ENCODE measurements at places on chromosomes 12 and 14.
A peak's percentile ranks its signal among the peaks of the same experiment; 100 is the strongest.

GRCh38 chr12:18953505-18953904 lies 176.0 kb upstream of the PLEKHA5 start:
- DNase-seq, result no peak

DNA sequence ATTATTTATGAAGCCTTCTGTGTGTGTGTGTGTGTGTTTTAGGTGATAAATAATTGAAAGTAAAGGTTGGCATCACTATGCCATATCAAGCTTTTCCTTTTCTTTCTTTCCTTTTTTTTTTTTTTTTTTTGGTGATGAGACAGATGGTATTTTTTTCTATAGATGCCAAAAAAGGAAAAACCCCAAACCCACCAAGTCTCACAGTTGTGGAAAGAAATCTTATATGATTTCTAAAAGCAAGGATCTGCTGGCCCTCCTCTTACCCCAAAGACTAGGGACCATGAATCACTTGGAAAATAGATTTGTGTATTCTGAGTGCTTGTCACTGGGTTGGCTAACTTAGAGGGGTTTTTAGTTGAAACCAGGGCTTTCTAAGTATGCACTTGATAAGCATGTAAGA lies 181.3 kb downstream of the TMEM117 start:
- no peak for DNase-seq

DNA sequence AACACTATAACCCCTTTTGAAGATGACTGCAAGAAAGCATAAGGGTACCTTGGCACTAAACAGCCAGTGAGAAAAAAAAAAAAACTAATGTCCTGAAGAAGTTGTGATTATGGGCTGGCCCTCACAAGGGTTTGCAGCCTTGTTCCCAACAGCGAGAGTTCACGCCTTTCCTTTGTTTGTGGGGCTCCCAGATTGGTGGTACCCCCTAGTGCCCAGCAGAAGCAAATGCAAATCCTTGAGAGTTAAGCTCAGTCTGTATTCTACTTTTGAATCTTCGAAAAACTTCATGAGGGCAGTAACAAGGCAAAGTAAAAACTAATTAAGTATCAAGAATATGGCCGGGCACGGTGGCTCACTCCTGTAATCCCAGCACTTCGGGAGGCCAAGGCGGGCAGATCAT lies 238.9 kb upstream of the LMO3 start:
- DNase-seq, result no peak

- DNase-seq, result no peak
These were observed 66.5 kb downstream of the TRAFD1 start for GRCh38 chr12:112191840-112192321.

GRCh38 chr14:36408388-36408787 lies 88.0 kb upstream of the MBIP start:
- DNase-seq, result no peak

DNA sequence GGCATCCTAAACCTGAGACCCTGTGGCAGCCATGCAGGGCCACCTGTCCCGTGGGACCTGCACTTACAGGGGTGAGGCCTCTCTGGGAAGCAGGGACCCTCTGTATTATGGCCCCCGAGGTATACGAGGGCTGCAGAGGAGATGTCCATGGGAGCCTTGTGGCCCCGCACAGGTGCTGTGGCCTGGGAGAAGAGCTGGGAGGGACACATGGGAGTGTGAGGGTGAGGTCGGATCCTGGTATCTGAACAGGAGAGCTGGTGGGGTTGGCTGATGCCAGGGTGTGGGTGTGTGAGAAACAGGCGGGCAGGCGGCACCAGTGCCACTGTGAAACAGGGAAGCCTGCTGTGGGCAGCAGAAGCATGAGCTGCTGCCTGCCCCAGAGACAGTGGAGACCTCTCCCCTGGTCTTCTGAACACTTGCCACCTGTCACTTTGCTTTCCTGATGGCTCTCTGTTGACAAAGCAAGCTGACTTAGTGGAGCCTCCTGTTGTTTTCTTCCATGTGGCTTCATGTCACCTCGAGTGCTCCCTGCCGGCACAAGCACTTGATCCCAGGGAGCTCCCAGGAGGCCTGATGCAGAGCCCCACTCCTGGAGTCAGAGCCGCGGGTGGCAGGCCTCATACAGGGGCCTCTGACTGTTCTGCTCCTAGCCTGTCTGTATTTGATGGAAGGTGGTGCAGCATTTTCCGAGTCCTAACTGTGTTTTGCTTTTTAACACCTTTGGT lies 19.8 kb upstream of the AMN start:
- DNase-seq, result peak; percentile 44

- no peak for DNase-seq
These were observed 91.6 kb downstream of the PDE3A start for GRCh38 chr12:20459920-20460319.

DNA sequence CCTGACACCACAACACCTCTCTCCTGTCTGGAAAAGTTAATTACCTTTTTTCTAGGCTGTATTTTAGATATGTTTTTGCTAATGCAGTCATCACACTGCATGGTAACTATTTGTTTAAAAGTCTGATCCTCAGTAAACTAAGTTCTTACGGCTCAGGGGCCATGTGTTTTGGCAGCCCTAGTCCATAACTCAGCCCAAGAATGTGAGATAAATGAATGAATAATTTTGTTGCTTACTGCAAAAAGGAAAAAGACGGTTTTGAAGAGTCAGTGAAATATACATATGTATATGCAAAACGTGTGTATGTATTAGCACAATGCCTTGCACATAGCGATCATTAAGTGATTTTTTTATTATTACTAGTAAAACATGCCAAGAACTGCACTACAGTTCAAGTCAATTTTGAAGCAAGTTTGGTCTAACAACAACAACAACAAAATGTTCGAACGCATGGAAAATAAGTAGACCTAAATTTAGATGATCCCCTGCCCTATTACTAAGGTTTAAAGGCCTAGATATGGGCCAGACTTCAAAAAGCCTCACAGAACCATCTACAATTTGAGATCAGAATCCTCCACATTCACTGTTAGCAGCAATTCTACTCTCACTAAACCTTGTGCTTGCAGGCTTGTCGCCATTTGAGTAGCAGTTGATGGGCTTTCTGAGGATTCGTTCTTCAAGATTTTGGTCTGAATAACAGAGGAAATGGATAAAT lies 140.0 kb downstream of the NDUFA12 start:
- DNase-seq, result no peak

- DNase-seq, result no peak
These were observed 1.6 kb upstream of the RTL1 start for GRCh38 chr14:100905166-100905565.

DNA sequence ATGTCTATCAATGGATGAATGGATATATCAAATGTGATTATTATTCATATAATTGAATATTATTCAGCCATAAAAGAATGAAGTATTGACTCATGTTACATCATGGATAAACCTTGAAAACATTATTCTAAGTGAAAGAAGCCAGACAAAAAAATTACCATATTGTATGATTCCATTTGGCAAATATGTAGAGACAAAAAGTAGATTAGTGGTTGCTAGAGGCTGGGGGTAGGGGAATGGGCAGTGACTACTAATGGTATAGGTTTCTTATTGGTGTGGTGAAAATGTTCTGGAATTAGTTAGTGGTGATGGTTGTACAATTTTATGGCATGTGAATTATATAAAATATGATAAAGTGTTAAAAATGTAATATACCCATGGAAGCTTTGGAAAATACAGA lies 31.8 kb upstream of the GNS start:
- no peak for DNase-seq

DNA sequence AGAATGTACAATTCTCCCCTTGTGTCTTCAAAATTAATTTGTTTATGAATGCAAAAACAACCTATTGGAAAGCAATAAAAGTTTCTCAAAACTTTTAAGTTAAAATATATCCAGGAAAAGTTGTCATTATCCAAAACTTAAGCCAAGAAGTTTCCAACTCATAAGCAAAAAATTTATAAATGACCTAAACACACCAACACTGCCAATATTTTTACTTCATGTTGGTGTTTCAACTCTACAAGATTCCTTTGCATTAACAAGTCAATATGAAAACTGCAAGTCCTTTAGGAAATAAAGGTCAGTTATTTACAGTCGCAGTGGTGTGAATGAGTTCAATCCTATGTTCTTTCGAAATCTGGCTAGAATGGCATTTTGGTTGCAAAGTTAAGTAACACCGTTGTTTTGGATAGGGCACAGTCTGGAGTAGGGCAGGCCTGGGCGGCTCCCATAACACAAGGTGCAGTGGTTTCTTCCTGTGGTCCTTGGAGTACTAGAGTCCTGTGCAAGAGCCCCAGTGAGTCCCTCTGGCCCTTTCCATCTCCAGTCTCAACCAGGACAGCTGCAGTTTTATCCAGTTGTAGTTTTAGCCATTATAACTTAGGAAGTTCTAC lies 151.4 kb downstream of the MED13L start:
- DNase-seq, result peak; percentile 16

DNA sequence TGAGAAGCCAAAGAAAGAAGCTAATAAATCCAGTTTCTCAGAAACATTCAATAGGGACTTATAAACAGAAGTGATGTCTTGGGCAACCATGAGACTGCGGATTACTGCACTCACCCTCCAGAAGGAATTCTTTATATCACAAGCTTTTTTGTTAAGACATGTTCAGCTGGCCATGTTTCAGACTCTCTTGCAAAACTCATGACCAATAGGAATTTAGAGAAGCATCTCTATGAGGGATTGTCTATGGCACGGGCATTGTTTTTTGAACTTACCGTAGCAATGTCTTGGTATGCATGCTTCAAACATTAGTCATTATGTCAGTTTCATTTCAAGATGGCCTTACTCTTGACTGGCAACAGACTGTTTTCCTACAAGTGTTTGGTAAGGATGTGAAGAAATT lies 15.5 kb upstream of the ZNF268 start:
- DNase-seq, result no peak

DNA sequence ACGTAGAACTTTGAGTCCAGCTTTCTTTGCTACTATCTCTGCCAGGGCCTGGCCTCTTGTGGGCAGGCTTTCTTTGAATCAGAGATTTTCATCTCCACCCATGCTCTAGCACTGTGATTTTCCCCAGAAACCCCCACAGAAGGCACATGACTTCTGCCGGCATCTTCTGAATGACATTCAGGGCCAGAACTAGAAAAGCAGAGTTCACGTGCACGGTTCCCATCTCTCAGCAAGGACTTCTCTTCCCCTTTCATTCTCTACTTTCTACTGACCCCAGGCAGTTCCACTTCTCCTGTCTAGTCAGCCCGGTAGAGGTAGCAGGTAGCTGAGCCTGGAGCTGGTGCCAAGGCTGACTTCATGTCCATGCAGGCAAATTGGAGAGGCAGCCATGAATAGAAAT lies 26.9 kb downstream of the BATF start:
- no peak for DNase-seq

DNA sequence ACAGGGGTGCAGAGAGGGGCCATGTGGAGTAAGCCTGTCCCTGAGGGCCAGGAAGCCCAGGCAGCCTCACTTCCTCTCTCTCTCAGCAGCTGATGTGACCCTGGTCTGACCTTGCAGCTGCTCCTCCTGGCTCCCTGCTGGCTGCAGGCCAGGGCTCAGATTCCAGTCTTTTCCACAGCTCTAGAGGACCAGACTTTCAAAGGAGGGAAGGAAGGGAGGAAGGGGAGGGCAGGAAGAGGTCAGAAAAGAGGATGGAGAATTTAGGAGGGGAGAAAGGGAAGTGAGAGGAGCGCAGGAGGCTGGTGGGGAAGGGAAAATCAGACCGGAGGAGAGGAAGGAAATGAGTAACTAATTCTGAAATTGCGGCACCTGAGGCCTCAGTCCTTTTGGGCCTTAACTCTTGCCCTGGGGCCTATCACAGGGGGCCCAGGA lies 40.9 kb upstream of the VASH1 start:
- DNase-seq, result peak; percentile 56

GRCh38 chr14:36626151-36626550 lies 35.5 kb upstream of the PAX9 start:
- DNase-seq, result no peak

DNA sequence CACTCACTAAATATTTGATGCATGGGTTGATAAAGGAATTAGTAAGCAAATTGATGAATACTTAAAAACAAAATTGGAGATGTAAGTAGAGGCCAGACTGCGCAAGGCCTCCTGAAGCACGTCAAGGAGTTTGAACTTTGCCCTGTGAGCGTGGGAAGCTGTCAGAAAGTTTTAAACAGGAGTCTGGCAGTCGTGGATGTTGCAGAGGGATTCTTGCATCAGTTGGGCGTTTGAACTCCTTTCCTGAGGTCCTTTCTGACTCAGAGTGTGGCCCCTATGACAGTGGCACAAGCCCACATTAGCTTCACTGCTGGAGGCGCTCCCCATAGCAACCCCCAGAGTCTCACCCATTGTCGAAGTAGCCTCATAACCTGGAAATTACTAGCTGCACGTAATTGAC lies 17.9 kb upstream of the IL22 start:
- DNase-seq, result no peak

GRCh38 chr12:132545164-132545953 lies 55.4 kb downstream of the FBRSL1 start:
- no peak for DNase-seq

DNA sequence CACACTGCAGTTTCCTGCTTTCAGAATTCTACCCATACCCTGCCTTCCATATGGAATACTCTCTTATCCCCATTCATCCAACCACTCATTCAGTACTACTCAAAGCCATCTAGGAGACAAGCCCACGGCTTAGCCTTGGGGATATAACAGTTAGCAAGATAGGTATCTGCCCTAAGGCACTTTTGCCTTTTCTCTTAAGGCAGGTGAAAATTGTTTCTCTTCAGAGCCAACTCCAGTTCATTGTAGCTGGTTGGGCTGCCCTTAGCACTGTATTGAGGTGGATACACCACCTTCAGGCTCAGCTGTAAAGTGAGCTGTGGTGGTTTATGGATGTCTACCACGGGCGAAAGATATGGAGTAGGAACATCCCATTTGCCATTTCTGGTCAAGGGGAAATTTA lies 729.7 kb upstream of the TBX3 start:
- no peak for DNase-seq

GRCh38 chr14:22556021-22556989 lies 32.7 kb downstream of the DAD1 start:
- no peak for DNase-seq

DNA sequence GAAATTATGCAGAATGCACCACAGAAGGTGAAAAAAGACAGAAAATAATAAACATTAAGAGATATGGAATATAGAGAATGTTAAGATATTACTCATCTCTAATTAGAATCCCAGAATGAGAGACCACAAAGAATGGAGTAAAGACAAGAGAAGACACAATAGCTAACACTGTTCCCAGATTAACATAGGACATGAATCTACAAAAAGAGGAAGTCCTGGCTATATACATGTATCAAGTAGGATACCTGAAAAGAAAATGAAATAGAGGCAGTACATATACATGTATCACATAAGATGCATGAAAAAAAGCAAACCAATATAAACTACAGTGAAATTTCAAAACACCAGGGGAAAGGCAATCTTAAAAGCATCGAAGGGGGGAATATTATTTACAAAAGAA lies 5.6 kb upstream of the EPS8 start:
- no peak for DNase-seq

DNA sequence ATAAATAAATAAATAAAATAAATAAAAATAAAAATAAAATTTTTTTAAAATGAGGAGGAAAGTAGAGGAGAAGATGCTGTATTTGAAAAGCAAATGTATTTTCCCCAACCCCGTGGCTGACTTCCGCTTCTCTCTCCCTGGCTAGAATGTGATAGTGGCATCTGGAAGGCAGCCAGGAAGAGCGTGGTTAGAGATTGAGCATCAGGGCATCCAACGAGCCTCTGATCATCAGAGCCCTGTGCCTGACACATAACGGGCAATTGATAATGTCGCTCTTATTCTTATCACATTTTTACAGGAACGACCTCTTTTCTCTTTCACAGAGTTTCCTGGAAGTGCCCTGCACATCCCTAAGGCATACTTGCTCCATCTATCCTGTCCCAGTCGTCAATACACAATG lies 496.9 kb upstream of the TMEM132C start:
- no peak for DNase-seq

- peak; percentile 89 for DNase-seq
These were observed 3.2 kb upstream of the DYNC1H1 start for GRCh38 chr14:101961011-101961721.

Data from NCI-H82 (cell line).